ENCODE measurements at places on chromosomes 1 and 21.
A peak's percentile ranks its signal among the peaks of the same experiment; 100 is the strongest.

DNA sequence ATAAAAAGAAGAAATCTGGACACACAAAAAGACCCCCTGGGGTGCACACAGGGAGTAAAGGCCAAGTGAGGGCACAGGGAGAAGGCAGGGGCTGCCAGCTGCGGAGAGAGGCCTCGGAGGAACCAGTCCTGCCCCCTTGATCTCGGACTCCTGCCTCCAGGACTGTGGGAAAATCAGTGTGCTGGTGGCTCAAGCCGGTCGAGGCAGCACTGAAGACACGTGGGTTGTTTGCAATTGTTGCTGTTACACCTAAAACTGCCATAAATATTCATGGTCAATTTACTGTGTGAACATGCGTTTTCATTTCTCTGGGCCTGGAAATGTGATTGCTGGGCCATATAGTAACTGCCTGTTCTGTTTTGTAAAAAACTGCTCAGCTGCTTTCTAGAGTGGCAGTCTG is 18.5 kb downstream of the IBA57 start:
- no peak for DNase-seq

- DNase-seq = no peak
These were observed 31.7 kb upstream of the TMEM125 start for GRCh38 chr1:43238085-43238484.

DNA sequence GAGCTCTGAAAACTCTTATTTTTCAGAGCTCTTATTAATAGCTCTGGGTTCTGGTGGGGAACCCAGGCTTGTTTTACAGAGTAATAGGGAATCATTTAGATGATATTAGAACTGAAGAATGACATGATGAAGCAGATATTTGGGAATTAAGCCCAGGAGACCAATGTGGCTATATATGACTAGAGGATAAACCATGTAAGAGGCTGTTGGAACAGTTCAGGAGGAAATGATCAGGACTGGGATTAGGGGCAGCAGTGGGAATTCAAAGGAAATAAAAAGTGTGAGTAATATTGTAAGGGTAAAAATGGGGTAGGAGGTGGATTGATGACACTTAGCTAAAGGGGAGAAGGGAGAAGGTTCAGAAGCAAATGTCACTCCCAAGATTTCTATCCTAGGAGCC is 58.6 kb downstream of the GIPC2 start:
- no peak for DNase-seq

- DNase-seq = no peak
These were observed 781 bp downstream of the PROX1 start for GRCh38 chr1:213988507-213989001.

- no peak for DNase-seq
These were observed 43.0 kb downstream of the MACO1 start for GRCh38 chr1:25473653-25474225.

GRCh38 chr1:26744075-26744959 is 43.4 kb upstream of the PIGV start:
- DNase-seq = peak; percentile 85

GRCh38 chr21:32756096-32756495 is 15.5 kb downstream of the PAXBP1 start:
- no peak for DNase-seq

DNA sequence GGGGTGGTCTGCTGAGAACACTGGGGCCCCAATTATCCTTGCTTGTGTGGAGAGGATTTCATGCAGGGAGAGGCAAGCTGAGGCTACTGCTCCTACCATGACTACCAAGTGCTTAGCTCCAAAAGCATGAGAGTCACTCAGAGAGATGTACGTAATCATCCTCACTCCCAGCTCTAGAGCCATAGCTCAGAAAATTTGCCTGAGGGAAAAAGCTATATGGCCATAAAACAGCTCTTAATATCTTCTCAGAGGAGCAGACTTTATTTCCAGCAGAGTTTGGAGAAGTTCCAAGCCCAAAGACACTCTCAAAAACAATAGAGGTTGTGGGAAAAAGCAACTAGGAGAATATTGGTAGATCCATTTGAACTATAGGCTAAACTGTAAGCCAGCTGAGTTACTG is 106.4 kb upstream of the PBX1 start:
- no peak for DNase-seq

DNA sequence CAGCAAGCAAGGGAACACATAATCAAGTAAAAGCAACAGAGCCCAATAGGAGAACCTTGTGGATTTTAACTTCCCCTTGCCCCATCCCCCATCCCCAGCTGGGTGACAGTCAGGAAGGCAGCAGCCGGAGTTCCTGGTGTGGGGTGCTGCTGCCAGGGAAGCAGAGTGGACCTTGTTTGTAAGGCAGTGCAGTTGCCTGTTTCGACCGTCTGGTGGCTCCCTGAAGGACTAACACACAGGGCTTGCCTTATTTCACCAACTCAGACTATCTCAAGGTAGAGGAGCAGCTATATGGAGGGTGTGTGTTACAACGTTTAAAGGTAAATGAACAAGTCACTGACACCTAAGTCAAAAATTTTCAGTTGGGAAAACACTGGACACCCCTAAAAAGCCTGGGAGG is 6.6 kb downstream of the KRTAP10-8 start:
- DNase-seq = no peak

DNA sequence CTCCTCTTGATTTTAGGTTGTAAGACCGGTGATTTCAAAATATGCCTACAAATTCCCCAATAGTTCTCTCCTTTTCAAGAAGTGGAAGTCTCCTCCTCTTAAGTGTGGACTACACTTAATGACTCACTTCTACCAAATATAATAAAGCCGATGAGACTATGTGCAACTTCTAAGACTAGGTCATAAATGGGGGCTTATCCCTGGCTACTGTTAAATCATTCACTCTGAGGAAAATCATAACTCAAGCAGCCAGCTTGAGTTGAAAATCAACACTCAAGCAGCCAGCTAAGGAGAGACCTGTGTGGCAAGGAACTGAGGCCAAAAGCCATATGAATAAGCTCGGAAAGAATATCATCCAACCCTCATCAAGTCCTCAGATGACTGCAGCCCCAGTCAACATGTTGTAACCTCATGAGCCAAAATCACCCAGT is 49.6 kb upstream of the PSMG1 start:
- no peak for DNase-seq

Data from stimulated activated CD8-positive, alpha-beta memory T cell treated with anti-CD3 and anti-CD28 coated beads, Interleukin-7, amount 100 ng/mL, for 48 hours (primary cell).